ENCODE measurements at places on chromosomes 1 and 21. TPM values are rescaled to one million over a fixed set of nuclear protein-coding genes. Genes with fewer than 3 reads are reported as not detected.

PSMG1 gene
- polyA plus RNA-seq, result 48.3 TPM

AGT gene
- polyA plus RNA-seq, result 23.8 TPM

MRPL24 gene
- polyA plus RNA-seq, result 77.7 TPM

RASSF5 gene
- 40.9 TPM for polyA plus RNA-seq

SPATA17 gene
- 2.6 TPM for polyA plus RNA-seq

ADCY10 gene
- polyA plus RNA-seq, result 0.44 TPM

SPRR1B gene
- polyA plus RNA-seq, result not detected

GJA9 gene
- polyA plus RNA-seq, result not detected

PPIAL4G gene
- not detected for polyA plus RNA-seq

SSU72 gene
- polyA plus RNA-seq, result 172 TPM

IRF6 gene
- polyA plus RNA-seq, result 1.9 TPM

SYDE2 gene
- 30.2 TPM for polyA plus RNA-seq

HAPLN2 gene
- polyA plus RNA-seq, result 15.7 TPM

AIM2 gene
- not detected for polyA plus RNA-seq

Measured in cardiac muscle cell (in vitro differentiated cells and primary cell).